ENCODE measurements at places on chromosomes 4 and X.

GRCh38 chr4:99762728-99763127 is 53.9 kb upstream of the DAPP1 start:
- DNase-seq: no peak

- no peak for DNase-seq
Measured at GRCh38 chrX:107227780-107228485, 21.5 kb downstream of the DNAAF6 start.

DNA sequence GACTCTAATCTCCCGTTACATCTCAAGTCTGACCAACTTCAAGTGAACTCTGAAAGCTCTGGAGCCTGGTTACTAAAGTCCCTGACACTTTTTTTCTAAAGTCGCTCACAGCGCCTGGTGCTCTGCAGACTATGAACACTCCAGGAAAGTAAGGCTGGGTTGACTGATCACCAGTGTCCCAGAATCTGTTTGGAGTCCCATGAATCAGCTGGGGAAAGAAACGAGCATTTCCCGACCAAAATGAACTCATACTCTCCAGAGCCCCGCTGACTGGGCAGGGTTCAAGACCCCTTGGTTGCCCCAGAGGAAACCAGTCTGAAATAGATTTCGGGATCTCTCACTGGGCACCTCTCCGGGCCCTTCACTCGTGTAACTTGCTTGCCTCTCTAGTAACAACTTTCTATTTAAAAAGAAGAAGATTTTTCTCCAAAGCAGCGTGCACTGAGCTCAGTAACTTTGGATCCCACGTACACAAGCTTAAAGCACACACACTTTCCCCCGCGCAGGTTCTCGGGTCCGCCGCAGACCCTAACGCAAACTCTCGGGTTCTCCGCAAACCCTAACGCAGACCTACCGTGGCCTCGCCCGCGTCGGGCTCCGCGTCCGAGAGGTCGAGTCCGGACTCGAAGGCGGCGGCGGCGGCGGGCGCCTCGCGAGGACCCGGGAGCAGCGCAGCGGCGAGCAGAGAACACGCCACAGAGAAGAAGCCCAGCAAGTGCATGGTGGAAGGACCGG is 964 bp downstream of the VEGFC start:
- DNase-seq: no peak

- peak; percentile 37 for DNase-seq
Measured at GRCh38 chr4:78610546-78611214, 59.1 kb downstream of the ANXA3 start.

- DNase-seq: peak; percentile 13
Measured at GRCh38 chr4:185730849-185731608, 81.0 kb downstream of the SORBS2 start.

DNA sequence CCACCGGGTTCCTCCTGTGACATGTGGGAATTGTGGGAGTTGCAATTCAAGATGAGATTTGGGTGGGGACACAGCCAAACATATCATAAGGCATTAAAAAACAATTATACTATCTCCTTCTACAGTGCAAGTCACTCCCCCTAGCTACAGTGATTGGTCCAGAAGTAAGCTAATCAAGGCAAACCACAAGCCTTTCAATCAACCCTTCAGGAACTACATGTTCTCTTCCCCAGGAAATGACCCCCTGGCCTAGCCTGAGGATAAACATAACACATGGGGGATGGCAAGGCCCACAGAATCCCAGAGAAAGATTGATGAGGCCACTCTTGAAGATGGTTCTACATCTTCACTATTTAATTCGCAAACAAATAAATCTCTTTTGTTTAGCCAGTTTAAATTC is 25.2 kb upstream of the FAM241A start:
- DNase-seq: no peak

GRCh38 chr4:107008115-107008514 is 28.0 kb downstream of the DKK2 start:
- DNase-seq: no peak

DNA sequence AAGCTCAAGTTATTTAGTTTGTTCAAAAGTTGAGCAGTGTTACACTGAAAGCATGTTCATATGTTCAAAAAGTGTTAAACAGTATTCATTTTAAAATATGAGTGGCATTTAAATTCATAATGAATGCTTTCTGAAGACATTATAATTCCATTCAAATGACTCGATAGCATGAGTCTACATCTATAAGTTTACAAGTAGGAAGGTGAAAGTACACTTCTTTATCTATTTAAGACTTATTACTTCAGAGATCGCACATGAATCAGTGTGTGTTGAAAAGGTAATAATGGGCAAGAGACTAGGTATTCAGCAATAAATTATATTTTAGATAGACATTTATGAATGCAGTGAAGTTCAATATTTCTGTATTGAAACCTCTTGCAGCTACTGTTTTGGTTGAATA is 456.1 kb downstream of the GRXCR1 start:
- DNase-seq: no peak

- DNase-seq: peak; percentile 37
Measured at GRCh38 chr4:95949136-95949765, 109.4 kb downstream of the PDHA2 start.

GRCh38 chr4:60757986-60758680 is 442.0 kb upstream of the ADGRL3 start:
- peak; percentile 43 for DNase-seq

GRCh38 chr4:4694296-4694772 is 152.5 kb upstream of the STX18 start:
- DNase-seq: no peak

DNA sequence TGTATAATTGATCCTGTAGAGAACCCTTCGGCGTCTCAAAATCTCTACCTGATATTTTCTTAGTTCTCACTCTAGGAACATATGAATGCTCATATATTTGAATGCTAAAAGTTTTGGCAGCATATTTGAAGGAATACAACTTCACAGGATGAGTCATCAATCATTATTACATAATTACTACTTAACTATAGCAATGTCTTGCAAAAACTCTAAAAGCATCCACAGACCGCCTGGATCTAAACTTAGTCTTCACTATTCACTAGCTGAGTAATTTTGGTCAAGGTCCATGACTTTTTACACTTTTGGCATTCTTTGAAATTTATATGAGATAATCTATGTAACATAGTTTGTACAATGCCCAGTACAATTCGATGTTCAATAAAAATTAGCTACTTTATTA is 194.7 kb downstream of the DTHD1 start:
- DNase-seq: no peak

DNA sequence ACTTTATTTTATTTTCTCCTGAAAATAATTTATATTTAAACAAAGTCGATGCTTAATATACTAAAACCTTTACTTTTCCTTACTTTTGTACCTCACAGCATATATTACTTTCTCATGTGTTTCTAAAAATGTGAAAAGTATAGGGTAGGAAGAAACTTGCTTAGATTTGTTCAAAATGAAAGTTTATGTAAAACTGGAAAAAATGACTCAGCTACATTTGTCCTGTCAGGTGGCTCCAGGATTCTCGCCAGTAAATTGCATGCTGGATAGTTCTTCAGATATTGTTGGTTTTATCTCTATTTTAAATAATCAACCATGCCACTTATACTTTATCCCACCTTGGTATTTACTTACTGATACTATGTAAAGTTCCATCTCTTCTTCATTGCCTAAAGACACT is 159.2 kb upstream of the NDST4 start:
- no peak for DNase-seq

DNA sequence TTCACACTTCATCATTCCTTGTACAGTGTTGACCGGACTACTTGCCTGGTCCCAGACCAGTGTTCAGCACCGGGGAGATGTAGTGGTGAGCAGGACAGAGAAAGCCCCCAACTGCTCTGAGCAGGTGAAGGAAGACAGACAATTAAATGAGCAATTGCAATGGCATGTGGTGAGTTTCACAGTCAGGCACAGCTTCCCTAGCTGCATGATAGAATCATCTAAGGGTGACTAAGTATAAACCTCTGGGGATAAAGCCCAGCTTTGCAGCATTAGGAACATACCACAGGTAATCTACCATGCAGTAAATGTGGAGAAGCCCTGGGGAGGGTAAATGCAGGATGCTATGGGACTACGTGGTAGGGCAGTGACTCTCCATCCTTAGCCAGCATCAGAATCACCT is 47.8 kb downstream of the TMA16 start:
- DNase-seq: peak; percentile 54

- DNase-seq: peak; percentile 74
Measured at GRCh38 chr4:41718907-41719306, 29.6 kb downstream of the PHOX2B start.

- no peak for DNase-seq
Measured at GRCh38 chrX:45142185-45142584, 58.5 kb downstream of the DIPK2B start.

DNA sequence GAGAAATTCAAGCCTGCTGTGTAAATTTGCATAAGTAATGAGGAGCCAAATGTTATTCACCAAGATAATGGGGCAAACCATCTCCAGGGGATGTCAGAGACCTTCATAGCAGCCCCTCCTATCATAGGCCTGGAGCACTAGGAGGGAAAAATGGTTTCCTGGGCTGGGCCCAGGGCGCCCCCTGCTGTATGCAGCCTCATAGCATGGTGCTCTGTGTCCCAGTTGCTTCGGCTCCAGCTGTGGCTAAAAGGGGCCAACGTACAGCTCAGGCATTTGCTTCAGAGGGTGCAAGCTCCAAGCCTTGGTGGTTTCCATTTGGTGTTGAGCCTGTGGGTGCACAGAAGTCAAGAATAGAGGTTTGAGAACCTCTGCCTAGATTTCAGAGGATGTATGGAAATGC is 859.3 kb downstream of the RPA4 start:
- no peak for DNase-seq

DNA sequence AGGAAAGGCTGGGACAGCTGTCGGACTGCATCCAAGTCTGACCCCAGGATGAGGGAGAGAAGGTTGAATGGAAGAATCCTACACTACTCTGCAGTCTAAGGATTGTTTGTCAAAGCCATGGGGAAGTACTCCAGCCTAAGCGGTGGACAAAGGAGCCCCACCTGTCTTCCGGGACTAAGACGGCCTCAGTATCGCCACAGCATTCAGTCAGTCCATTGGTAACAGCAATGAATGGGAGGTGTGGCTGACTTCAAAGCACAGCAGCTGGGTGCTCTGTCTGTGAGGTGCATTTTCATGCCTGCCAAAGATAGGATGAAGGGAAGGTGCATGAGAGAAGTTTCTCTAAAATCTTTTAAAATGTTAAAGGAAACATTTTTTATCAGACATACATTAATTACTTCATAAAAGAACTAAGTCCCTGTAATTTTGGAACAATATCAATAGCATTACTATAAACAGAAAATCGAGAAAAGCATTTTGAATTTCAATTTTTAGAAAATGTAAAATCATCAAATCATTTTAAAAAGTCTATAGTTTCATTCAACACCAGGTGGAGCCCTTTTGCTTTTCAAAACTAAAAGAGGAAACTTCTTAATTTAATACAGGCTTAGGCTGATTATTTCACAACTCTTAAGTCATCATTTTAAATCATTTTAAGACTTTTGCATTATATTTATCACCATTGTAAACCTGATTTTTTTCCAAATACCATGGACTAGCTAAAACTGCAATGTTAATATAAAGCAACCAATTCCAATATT is 27.6 kb upstream of the INTU start:
- no peak for DNase-seq

GRCh38 chr4:138182838-138183426 is 59.2 kb downstream of the SLC7A11 start:
- DNase-seq: peak; percentile 11

- DNase-seq: peak; percentile 54
Measured at GRCh38 chr4:121307445-121308327, 73.1 kb downstream of the QRFPR start.

GRCh38 chrX:119201570-119201969 is 34.5 kb upstream of the PGRMC1 start:
- DNase-seq: no peak

DNA sequence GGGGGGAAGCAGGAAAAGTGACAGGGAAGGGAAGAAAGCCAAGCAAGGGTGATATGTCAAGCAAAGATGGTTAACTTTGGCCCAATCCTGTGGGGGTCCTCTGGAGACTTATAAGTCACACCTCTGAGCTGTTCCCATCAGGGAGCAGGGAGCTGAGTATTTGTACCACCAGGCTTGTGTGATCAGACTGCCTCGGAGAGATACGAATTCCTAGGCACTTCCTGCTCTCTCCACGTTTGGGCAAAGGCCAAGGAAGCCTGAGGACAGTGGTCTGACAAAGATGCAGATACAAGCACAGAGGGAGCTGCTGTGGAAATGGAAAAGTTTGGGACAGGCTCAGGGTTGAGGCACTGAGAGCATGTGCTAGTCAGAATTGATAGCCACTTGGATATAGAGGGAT is 10.4 kb upstream of the PPP3CA start:
- peak; percentile 81 for DNase-seq

GRCh38 chr4:138759554-138759902 is 256.1 kb upstream of the NOCT start:
- no peak for DNase-seq

- no peak for DNase-seq
Measured at GRCh38 chr4:187070158-187070557, 346.5 kb upstream of the FAT1 start.

DNA sequence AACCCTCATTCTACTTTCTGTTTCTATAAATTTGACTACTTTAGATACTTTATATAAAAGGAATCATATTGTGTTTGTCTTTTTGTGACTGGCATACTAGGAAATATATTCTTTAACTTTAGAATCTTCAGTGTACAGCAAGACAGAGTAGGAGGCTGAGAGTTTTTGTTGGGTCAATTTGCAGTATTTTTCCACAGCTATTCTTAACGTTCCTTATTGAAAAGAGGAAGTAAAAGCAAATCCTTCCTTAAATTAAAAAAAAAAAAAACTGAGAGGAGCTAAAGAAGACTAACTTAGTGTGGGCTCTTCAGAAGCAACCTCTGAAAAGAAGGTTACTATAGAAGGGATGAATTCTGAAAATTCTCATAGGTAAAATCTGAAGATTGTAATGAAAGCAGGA is 1194.6 kb downstream of the ADGRL3 start:
- no peak for DNase-seq

DNA sequence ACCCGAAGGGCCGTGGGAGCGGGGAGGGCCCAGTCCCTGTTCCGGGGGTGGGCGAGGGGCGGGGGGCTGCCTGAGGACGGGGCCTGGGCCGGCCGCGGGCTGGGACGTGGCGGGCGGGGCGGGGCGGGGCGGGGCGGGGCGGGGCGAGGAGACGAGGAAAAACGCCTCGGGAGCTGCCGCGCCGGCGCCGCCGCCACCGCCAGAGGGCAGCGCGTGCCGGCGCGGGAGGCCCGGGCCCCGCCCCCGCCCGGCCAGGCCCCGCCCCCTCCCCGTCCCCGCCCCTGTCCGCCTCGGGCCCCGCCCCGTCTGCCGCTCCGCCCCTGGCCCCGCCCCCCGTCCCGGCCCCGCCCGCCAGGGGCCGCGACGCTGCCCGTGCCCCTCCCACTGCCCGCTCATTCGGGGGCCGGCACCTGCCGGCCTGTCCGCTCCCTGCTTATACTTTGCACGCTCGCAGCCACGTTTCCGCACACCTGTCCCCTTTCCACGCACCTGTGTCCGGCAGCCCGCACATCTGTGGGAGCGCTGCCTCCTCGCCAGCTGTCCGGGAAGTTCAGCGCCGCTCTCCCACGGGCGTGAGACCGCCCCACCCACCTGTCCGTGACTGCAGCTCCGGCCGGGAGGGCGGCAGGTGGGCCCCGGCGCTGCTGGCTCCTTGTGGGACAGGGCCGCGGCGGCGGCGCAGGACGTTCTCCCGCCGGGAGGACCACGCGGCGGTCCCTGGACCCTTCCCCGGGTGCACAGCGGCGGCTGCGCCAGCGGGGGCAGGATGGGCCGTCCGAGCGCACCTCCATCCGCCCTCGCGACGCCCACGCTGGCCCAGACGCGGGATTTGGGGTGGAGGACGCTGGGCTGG is 1.7 kb upstream of the FGFRL1 start:
- DNase-seq: peak; percentile 26

All from NCI-H226 (cell line).